ENCODE measurements at places on chromosomes 3 and 15. TPM values are rescaled to one million over a fixed set of nuclear protein-coding genes. Genes with fewer than 3 reads are reported as not detected.

DNA sequence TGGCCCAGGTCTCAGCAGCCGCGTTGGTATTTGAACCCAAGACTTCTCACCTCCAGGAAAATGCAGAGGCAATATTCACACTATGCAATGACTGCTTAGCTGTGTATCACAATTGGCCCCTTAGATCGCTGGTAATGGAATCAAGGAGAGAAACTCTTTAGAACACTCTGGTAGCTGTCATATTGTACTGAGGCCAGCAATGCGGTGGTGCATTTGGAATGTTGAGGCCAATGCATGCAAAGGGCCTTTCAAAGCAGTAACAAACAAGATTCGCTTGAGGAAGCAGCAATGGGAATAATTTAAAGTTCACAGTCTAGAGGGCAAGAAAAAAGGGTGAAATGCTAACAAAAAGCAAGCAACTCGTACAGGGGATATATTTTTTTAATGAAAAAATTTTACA lies 764.1 kb downstream of the GRM7 start:
- no peak for DNase-seq

GRCh38 chr3:94028093-94028837 lies at the start of gene STX19:
Gene STX19, minus strand, starts transcription at chr3:94028597. Its CDS starts 13,328 bp downstream, at chr3:94015269.
- DNase-seq: no peak

DNA sequence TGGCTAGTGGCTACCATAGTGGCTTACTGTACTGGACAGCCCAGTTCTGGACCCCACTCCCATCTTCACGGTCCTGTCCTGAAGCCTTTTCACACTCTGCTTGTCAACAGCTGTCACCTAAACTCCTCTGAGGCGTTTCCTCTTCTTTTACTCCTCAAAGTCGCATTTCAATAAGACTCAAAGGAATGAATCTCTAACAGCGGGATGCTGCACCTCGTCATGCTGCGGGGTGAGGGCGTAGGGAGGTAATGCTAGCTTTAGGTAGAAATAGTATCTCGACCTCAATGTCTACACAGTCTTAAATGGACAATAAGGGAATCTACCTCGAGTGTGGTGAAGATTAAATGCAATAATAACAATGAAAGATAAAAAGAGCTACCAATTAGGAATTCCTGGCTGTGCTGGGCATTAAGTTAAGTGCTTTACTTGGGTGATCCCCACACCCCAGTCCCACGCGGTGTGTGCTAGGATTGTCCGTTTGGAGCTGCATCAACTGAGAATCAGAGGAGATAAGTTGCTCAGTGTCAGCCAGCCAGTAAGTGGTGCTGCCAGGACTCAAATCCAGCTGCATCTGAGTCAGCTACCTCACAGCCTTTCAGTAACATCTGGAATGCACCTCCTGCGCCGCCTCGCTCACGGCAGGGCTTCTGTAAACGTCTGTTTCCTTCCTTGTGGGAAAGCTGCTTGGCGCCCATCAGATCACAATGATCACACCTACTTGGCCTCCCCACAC lies 14.0 kb downstream of the PLA2G4D start:
- DNase-seq: no peak

DNA sequence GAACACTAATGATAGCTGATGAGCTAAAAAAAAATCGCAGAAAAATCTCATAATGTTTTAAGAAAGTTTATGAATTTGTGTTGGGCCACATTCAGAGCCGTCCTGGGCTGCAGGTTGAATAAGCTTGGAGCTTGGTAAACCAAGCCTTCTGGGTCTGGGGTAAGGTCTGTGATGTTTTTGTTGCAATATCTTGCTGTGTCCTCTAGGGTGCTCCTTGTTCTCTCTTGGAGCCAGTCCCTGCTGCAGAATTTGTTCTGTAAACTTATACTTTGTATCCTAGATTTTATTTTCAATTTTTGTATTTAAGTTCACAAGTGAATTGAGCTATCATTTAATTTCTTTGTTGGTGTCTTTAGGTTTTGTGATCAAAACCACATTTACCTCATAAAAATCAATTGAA lies 143.7 kb downstream of the NR1D2 start:
- no peak for DNase-seq

Gene ADCY5
- total RNA-seq: 1.4 TPM

Gene KNG1
- 0.23 TPM for total RNA-seq

Gene GP9
- total RNA-seq: not detected

Gene CAMK1
- 9.7 TPM for total RNA-seq

Gene GOLGA6L4
- 2.7 TPM for total RNA-seq

All from Panc1 (cell line).